ENCODE measurements at places on chromosomes 7 and 10.

- DNase-seq = no peak
Observed at GRCh38 chr7:32479574-32480200, 10.5 kb downstream of the LSM5 start.

- DNase-seq = no peak
Observed at GRCh38 chr10:92173996-92174395, 116.9 kb downstream of the CPEB3 start.

DNA sequence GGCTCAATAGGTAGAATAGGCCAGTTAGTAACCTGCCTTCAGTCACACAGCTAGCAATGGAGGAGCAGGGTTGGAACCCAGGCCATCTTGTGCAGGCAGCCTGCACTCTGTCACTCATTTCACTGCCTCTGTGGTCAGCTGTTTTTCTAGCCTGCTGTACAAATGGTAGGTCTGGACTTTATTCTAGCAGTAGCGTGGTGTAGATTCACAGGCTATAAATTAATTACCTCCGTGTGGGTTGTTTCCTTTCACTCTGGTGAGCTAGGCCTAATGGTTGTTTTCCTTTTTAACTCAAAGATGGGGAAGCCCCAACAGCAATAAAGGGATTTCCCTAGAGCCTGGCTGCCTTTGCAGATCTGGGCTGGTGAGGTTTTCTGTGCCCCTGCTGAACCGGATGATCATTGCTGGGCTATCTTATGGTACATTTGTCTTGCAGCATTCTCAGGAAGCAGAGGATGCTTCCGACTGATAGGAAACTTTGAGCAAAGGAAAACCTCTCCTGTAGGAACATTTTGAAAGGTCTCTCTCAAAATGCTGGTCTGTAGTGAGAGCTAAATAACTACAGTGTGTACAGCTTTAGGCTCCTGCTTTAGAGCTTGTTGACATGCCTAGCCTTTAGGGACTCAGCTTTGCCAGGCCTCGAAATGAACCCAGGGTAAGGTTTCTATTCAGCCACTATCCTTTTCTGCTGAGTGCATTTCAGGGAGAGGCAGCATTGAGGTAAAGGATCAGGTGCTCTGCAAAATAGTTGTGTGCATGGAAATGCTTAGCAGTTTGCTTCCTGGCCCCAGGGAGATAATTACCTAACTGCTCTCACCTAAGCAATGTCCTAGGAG lies 157.4 kb downstream of the ST7 start:
- DNase-seq = no peak

GRCh38 chr7:66050990-66051448 lies 24.6 kb upstream of the ASL start:
- DNase-seq = peak; percentile 95

DNA sequence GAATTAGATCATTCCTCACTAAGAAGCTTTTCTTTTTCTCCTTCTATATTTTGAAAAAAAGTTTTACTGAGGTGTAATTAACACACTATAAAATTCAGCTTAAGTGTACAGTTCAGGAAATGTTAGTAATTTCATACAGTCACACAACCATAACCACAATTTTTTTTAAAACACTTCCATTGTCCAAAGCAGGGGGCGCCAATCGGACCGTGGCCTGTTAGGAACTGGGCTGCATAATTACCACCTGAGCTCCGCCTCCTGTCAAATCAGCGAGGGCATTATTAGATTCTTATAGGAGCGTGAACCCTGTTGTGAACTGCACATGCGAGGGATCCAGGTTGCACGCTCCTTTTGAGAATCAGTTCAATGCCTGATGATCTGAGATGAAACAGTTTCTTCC lies 427.1 kb downstream of the TFEC start:
- no peak for DNase-seq

GRCh38 chr7:134329614-134330346 lies 13.1 kb upstream of the SLC35B4 start:
- no peak for DNase-seq

DNA sequence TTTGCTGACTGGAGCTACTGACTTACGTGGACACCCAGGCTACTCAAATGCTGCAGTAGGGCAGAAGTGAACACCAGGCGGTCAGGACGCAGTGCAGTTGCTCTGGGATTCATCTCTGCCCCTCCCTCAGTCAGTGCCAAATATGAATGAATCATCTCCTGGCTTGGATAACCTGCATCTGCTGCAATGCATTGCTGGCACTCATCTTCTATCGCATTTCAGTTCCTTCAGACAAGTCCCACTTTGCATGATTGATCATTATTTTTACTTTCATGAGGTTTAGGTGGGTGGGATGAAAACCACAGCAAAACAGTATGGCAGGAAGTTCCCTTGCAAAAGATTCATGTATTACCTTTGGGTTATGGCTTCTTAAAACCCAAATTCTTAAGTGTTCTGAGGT lies 224.6 kb upstream of the NRP1 start:
- DNase-seq = no peak

DNA sequence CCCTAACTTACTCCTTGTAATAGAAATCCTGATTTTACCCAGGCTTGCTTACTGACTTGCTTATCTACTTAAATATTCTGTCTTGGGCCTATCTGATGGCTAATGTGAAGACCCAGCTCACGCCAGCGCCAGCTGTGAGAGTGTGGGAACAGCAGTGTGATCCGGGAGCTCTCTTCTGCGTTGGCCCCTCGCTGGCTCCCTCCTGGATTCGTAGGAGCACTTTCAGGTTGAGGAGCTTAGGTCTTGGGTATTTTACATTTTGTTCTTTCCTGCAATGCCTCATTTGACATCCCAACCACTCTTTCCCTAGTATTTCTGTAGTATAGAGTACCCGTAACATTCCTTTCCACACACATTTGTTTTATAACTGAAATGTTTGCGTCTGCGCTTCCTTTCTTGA lies 51.7 kb downstream of the CREM start:
- DNase-seq = no peak

- DNase-seq = no peak
Observed at GRCh38 chr7:41012041-41012440, 690.8 kb downstream of the INHBA start.

- DNase-seq = no peak
Observed at GRCh38 chr7:144987686-144988085, 151.8 kb upstream of the TPK1 start.
